Melanocyte of skin (primary cell): ENCODE measurements at places on chromosomes 5 and 9. TPM values are rescaled to one million over a fixed set of nuclear protein-coding genes. Genes with fewer than 3 reads are reported as not detected.

The C5orf58 gene
- total RNA-seq = 4.6 TPM in 1 of 2 replicates, not detected in the other

The BHMT gene
- total RNA-seq = 0.33 TPM in 1 of 2 replicates, not detected in the other

The CDX1 gene
- not detected in 2 replicates for total RNA-seq

The CATSPER3 gene
- not detected in 2 replicates for total RNA-seq

The SH3RF2 gene
- total RNA-seq = under 0.01 and 0.15 TPM in 2 replicates

The SPINK4 gene
- total RNA-seq = not detected in 2 replicates

The ZMYND19 gene
- 29.0 and 36.6 TPM in 2 replicates for total RNA-seq

The LMX1B gene
- not detected in 2 replicates for total RNA-seq

The IFNE gene
- total RNA-seq = under 0.01 TPM in 1 of 2 replicates, not detected in the other

The FOXD4L3 gene
- total RNA-seq = under 0.01 TPM in 1 of 2 replicates, not detected in the other

The DIRAS2 gene
- not detected in 2 replicates for total RNA-seq

The NSG2 gene
- total RNA-seq = not detected in 2 replicates

The KIF24 gene
- 4.0 and 5.5 TPM in 2 replicates for total RNA-seq

The MYOZ3 gene
- 0.34 and 0.36 TPM in 2 replicates for total RNA-seq

The TEX48 gene
- not detected in 2 replicates for total RNA-seq

The RORB gene
- total RNA-seq = 0.73 and 1.0 TPM in 2 replicates

The LCN6 gene
- total RNA-seq = not detected in 2 replicates

The LRRC19 gene
- not detected in 2 replicates for total RNA-seq

The TOMM5 gene
- total RNA-seq = 68.5 and 107 TPM in 2 replicates

The ADRA1B gene
- total RNA-seq = 5.8 and 9.3 TPM in 2 replicates

The OR1J4 gene
- total RNA-seq = not detected in 2 replicates

The FAM200C gene
- 6.2 and 8.0 TPM in 2 replicates for total RNA-seq

The NR4A3 gene
- total RNA-seq = 7.2 and 8.3 TPM in 2 replicates

The FOXE1 gene
- total RNA-seq = not detected in 2 replicates

The C9 gene
- total RNA-seq = under 0.01 and 0.34 TPM in 2 replicates
